Ureter (tissue), 1 donor: ENCODE measurements at places on chromosomes 1 and 21. TPM values are rescaled to one million over a fixed set of nuclear protein-coding genes. Genes with fewer than 3 reads are reported as not detected.

LYPD8 gene
- total RNA-seq: not detected

MYOC gene
- 0.75 TPM for total RNA-seq

CORT gene
- total RNA-seq: 0.47 TPM

ZNF648 gene
- total RNA-seq: 0.23 TPM

G0S2 gene
- total RNA-seq: 7.7 TPM

ZNF644 gene
- 84.9 TPM for total RNA-seq

WNT3A gene
- 0.21 TPM for total RNA-seq
